Common myeloid progenitor, CD34-positive (primary cell): ENCODE measurements at places on chromosomes 7 and 10.

DNA sequence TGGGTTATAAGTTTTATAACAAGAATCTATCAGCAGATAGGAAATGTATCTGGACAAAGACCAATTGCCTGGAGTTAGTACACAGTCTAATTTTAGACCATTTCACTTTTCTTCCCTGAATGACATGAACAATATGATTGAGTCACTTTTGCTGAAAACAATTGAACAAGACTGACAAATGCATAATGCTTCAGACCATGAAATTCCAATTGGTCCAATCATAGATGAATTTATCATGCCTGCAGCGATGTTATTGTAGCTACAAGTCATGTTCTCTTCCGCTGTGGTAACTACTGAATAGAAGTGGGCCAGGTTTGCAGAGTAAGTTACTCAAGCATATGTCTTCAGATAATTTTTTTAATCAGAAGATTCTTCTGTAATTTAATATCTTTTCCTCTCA, 73.4 kb downstream of the VSTM2A start:
- no peak for DNase-seq
- H3K36me3 ChIP-seq: no peaks in the 10 kb centered on the region
- no peak overlapping the region for H3K4me3 ChIP-seq
- H3K27ac ChIP-seq: no peak overlapping the region
- no peaks in the 10 kb centered on the region for H3K27me3 ChIP-seq

DNA sequence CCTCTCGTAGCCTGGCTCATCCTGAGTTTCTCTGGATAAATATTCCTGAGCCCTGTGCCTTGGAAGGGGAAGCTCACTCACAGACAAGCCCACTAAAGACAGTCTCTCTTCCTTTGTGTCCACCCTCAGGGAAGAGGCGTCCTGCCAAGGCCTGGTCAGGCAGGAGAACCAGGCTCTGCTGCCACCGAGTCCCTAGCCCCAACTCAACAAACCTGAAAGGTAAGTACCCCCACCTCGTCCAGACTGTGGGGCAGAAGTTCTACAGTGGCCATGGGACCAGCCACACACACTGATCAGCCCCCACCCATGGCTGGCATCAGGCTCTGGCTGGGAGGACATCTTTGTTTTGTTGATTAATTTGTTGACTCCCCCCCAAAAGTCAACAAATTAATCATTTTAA, 2.8 kb downstream of the GPR15LG start:
- no peak overlapping the region for H3K27ac ChIP-seq
- H3K4me1 ChIP-seq: peaks cover 16% of the 10 kb centered on the region
- no peaks in the 10 kb centered on the region for H3K27me3 ChIP-seq
- no peak overlapping the region for H3K4me3 ChIP-seq
- DNase-seq: no peak
- H3K36me3 ChIP-seq: no peaks in the 10 kb centered on the region

DNA sequence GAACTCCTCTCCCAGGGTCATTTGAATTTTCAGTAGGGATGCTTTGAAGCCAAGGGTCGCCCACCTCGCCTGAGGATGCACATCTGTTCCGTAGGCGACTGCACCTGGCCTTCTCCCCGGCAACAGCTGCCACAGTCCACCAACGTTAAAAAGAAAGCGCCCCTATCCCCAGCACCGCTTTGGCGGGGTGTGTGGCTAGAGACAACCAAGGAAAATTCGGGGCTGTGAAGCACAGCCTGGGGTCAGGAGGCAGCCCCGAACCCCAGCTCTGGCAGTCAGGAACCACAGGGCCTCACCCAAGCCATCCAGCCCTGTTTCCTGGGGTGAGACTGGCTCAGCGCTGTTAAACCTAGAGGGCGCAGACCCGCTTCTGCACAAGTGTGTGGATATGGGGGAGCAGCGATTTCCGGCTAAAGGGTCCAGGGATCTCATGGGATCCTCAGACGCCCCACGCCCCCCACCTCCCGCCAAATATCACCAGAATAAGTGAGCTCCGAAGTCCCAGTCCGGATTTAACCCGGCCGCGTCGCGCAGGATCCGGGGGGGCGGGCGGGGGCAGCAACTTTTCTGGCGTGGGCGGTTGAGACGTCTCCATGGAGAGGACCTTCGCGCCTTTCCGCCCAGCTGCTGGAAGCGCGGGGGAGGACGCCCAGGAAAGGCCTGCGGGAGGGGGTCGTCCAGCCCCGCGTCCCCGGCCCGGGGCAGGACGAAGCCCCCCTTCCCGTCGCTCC, 822 bp downstream of the ZC3HAV1L start:
- no peak overlapping the region for H3K27ac ChIP-seq
- peak overlapping the region; percentile 86 for H3K4me3 ChIP-seq
- H3K4me1 ChIP-seq: peaks cover 11% of the 10 kb centered on the region
- peaks cover 20% of the 10 kb centered on the region for H3K36me3 ChIP-seq
- no peaks in the 10 kb centered on the region for H3K27me3 ChIP-seq

GRCh38 chr7:49438281-49438680, 335.2 kb upstream of the VWC2 start:
- H3K4me1 ChIP-seq: no peaks in the 10 kb centered on the region
- H3K27ac ChIP-seq: no peak overlapping the region
- no peaks in the 10 kb centered on the region for H3K36me3 ChIP-seq

DNA sequence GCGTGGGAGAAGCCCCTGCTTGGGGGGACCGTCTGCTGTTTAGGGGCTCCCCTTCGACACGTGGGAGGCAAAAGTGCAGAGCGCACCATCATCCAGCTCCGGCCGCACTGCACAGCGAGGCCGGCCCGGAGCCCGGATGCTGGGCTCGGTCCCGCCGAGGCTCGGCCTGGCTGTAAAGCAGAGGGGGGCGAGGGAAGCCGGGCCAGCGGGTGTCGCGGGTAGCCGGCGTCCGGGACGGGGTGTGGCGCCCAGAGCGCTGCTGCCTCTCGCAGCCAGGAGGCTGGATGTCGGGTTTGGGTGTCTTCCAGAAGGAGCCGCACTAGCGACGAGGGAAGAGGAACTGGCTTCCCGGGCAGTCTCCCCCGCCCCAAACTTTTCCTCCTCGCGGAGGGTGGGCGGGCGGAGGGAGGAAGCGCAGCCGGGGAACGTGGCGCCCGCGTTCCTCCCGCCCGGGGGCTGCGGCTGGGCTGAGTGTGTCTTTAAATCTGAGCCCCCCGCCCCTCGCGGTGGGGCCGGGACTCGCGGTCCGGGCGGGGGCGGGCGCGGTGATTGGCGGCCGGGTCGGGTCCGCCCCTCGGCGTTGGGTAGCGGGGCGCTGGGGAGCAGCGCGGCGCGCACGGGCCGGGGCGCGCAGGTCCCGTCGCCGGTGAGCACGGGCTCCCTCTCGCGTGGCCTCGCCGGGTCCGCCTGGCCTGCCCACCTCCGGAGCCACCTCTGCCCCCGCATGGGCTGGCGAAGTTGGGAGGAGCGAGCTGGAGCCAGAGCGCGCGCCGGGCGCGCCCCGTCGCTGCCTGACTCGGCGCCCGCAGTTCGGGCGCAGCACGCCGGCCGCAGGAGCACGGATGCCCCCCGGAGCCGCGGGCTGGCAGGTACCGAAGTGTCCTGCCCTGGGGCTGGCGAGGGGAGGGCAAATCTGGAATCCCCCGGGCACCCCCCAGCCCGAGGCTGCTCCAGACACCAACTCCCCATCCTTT, at the start of gene PALD1:
Gene PALD1 (plus strand): TSS at position 577 of the 974 bp plus-strand sequence. CDS start 47,185 bp downstream, outside the sequence.
- peaks cover 68% of the 10 kb centered on the region for H3K4me1 ChIP-seq
- no peaks in the 10 kb centered on the region for H3K27me3 ChIP-seq
- H3K36me3 ChIP-seq: no peaks in the 10 kb centered on the region
- H3K27ac ChIP-seq: no peak within 1 kb of the TSS
- H3K4me3 ChIP-seq: peak within 1 kb of the TSS; percentile 48

DNA sequence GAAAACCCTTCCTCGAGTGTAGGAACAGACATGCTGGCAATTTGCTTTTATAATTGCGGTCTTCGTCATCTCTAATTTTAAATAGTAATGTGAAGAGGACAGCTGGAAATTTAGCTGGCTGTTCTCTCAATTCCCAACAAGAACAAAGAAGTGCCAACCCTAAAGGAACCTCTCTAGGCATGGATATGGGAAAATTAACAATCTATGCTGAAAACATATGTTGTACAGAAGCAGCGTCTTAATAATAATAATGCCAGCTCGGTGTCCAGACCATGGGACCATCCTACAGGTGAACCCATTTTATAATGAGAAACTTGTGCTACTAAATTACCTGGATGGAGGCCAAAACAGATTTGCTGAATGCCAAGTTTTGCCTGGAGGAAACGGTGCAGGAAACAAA, 641.4 kb upstream of the MGMT start:
- no peaks in the 10 kb centered on the region for H3K36me3 ChIP-seq
- no peaks in the 10 kb centered on the region for H3K4me1 ChIP-seq
- no peak for DNase-seq
- peaks cover 3% of the 10 kb centered on the region for H3K27me3 ChIP-seq

GRCh38 chr7:151218170-151218569, 7.9 kb upstream of the H2BK1 start:
- H3K27ac ChIP-seq: no peak overlapping the region
- no peak overlapping the region for H3K4me3 ChIP-seq
- no peaks in the 10 kb centered on the region for H3K27me3 ChIP-seq
- H3K4me1 ChIP-seq: no peaks in the 10 kb centered on the region

- peaks cover 10% of the 10 kb centered on the region for H3K36me3 ChIP-seq
- no peak overlapping the region for H3K4me3 ChIP-seq
- no peak overlapping the region for H3K27ac ChIP-seq
- peak; percentile 91 for DNase-seq
- H3K27me3 ChIP-seq: no peaks in the 10 kb centered on the region
- H3K4me1 ChIP-seq: peaks cover 25% of the 10 kb centered on the region
Observed at GRCh38 chr10:132319853-132320653, 11.9 kb upstream of the LRRC27 start.

DNA sequence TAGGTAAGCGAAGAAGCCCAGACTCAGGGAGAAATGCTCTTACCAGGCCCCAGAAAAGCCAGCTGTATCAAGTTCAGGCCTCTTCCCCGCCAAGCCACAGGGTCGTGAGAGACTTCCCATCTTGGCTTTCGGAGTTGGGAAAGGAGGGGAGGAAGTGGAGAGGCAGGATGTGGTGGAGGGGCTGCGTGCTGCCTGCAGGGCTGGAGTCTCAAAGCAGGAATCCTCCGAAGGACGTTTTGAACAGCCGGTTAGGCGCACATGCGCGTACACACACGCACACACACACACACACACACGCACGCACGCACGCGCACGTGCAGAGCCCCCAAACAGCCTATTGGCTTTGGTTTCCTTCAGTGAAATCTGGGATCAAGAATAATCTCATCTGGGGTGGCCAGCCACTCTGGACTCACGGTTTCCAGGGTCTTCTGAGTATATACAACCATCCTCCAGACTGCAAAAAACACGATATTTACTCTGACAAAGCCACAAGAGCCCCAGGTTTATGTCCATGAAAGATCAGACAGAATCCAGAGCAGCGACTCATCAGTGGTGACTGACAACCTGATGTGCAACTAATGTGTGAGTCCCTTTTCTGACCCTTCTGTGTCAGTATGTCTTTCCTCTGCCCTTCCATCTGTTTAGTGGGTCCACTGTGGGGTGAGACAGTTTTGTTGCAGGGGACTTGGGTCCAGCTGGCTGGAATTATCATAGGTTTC, 115.0 kb upstream of the ZNF438 start:
- peaks cover 19% of the 10 kb centered on the region for H3K4me1 ChIP-seq
- H3K27ac ChIP-seq: no peak overlapping the region
- no peaks in the 10 kb centered on the region for H3K27me3 ChIP-seq

DNA sequence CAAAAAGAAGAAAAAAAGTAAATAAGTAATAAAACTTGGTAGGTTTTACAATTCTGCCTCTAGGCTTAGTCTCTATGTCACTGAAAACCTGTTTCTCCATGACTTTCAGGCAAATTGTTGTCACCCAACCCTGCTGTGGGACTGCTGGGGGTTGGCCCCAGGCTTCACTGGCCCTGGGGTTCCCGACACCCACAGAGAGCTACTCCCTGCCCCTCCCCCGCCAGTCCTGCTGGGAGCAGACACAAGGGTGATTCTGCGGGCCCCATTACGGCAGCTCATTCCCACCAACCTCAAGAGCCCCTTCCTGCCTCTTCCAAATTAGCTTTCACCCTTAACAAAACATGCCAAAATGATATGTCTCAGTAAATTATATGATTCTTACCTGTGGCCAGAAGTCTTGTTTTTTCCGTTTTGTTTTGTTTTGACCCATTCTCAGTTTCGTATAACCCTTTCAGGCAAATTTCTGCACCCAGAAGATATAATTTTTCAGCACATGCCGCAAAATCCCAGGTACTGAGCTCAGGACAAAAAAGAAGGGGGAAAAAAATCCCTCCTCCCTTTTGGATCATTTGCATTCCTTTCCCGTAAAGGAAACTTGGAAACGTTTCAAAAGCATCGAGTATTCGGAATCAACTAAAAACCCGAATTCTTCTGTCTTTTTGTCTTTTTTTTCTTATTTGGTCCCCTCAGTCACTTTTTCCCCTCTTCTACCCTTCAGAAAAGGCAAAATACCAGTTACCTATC, 27.8 kb downstream of the CHST15 start:
- no peak for DNase-seq
- H3K36me3 ChIP-seq: no peaks in the 10 kb centered on the region
- peaks cover 5% of the 10 kb centered on the region for H3K4me1 ChIP-seq
- no peak overlapping the region for H3K4me3 ChIP-seq
- H3K27me3 ChIP-seq: peaks cover 3% of the 10 kb centered on the region

DNA sequence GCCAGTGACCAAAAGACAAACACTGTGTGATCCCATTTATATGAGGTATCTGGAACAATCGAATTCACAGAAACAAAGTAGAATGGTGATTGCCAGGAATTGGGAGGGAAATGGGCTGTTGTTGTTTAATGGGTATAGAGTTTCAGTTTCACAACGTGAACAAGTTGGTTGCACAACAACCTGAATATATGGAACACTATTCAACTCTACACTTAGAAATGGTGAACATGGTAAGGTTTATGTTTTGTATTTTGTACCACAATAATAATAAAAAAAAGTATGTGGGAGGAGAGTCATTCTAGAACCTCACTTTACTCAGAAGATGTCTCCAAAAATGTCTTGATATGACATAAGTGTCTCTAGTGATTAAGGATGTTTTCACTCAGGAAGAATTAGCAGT, 85.2 kb upstream of the SGCE start:
- no peaks in the 10 kb centered on the region for H3K36me3 ChIP-seq
- no peaks in the 10 kb centered on the region for H3K4me1 ChIP-seq
- H3K4me3 ChIP-seq: no peak overlapping the region
- no peaks in the 10 kb centered on the region for H3K27me3 ChIP-seq

GRCh38 chr10:126130271-126130710, 233.9 kb downstream of the FANK1 start:
- peaks cover 2% of the 10 kb centered on the region for H3K4me1 ChIP-seq
- DNase-seq: no peak
- H3K27me3 ChIP-seq: no peaks in the 10 kb centered on the region
- no peaks in the 10 kb centered on the region for H3K36me3 ChIP-seq
- no peak overlapping the region for H3K27ac ChIP-seq

GRCh38 chr10:77524281-77524711, 113.3 kb downstream of the KCNMA1 start:
- DNase-seq: no peak
- H3K27ac ChIP-seq: no peak overlapping the region
- H3K4me1 ChIP-seq: no peaks in the 10 kb centered on the region
- H3K4me3 ChIP-seq: no peak overlapping the region
- H3K36me3 ChIP-seq: no peaks in the 10 kb centered on the region
- peaks cover 4% of the 10 kb centered on the region for H3K27me3 ChIP-seq

- no peak overlapping the region for H3K27ac ChIP-seq
- peaks cover 6% of the 10 kb centered on the region for H3K4me1 ChIP-seq
- no peaks in the 10 kb centered on the region for H3K27me3 ChIP-seq
- H3K4me3 ChIP-seq: no peak overlapping the region
Observed at GRCh38 chr7:128841171-128841690, 11.0 kb downstream of the FLNC start.
